GM12891 (cell line): ENCODE measurements at places on chromosomes 16 and 17.

- no peak for DNase-seq
Observed at GRCh38 chr16:74830648-74831047, 56.0 kb upstream of the FA2H start.

DNA sequence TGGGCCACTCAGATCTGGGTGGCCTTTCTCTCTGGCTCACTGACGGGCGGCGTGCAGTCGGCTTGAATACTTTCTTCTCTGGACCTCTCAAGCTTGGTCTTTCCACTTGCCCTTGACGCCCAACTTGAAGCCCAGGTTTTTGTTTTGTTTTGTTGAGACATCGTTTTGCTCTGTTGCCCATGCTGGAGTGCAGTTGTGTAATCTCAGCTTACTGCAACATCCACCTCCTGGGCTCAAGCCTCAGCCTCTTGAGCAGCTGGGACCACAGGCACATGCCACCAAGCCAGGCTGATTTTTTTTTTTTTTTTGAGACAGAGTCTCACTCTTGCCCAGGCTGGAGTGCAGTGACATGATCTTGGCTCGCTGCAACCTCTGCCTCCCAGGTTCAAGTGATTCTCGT lies 22.7 kb upstream of the KIF19 start:
- DNase-seq: no peak

GRCh38 chr17:82134101-82134500 lies 36.1 kb upstream of the FASN start:
- no peak for DNase-seq

DNA sequence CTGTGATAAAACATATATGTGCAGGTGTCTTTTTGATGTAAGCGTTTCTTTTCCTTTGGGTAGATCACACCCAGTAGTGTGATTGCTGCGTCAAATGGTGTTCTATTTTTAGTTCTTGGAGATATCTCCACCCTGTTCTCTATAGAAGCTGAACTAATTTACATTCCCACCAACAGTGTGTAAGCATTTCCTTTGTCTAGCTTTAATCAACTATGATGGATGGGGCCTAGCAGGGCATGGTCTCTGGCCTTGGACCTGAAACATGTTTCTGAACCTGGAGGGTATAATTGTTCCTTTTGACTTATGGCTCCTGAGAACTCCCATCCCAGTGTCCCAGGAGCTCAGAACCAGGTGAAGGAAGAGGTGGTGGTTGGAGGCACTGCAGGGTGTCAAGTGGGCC lies 93.9 kb downstream of the HAPSTR1 start:
- DNase-seq: no peak

GRCh38 chr17:48113201-48113676 lies 5.7 kb downstream of the SNX11 start:
- peak; percentile 36 for DNase-seq

DNA sequence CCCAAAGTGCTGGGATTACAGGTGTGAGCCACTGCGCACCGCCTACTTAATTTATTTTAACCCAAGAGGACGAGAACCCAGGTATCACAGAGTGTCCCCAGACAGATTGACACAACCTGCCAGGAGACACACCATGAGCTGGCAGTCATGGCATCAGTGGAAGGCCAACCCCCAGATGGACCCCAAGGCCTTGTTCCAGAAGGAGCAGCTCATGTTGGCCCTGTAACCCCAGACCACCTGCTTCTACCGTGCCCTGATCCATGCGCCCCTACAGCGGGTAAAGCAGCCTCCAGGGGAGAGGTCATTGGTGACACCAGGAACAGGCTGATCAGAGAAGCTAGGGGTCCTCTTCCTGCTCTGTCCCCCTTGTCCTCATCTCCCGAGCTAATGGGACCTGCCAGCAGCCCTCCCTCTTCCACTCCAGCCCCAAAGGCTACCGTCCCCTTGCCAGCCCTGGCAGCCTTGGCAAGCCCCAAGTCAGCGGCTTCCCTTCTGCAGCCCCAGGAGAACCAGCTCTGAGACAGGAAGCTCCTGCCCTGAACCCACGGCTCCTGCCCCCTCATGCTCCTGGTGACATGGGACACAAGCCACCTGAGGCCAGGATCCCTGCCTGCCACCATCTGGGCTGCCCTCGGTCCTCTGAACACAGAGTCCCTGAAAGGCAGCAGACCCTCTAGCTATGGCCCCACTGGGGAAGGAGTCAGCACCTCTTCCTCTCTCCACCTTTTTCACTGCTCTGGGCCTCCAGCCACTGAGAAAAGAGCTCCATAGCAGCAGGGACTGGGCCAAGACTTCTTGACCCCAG lies 6.3 kb downstream of the SULT1A1 start:
- DNase-seq: no peak

DNA sequence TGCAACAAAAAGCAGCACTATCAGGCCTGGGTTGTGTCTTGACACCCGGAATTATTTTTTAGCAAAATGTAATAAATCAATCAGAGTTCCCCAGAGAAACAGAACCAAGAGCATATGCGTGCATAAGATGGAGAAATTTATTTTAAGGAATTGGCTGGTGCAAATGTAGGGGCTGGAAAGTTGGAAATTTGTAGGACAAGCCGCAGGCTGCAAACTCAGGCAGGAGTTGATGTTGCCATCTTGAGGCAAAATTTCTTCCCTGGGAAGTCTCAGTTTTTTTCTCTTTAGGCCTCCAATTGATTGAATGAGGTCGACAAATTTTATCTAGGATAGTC lies 158.9 kb upstream of the FAM20A start:
- no peak for DNase-seq

DNA sequence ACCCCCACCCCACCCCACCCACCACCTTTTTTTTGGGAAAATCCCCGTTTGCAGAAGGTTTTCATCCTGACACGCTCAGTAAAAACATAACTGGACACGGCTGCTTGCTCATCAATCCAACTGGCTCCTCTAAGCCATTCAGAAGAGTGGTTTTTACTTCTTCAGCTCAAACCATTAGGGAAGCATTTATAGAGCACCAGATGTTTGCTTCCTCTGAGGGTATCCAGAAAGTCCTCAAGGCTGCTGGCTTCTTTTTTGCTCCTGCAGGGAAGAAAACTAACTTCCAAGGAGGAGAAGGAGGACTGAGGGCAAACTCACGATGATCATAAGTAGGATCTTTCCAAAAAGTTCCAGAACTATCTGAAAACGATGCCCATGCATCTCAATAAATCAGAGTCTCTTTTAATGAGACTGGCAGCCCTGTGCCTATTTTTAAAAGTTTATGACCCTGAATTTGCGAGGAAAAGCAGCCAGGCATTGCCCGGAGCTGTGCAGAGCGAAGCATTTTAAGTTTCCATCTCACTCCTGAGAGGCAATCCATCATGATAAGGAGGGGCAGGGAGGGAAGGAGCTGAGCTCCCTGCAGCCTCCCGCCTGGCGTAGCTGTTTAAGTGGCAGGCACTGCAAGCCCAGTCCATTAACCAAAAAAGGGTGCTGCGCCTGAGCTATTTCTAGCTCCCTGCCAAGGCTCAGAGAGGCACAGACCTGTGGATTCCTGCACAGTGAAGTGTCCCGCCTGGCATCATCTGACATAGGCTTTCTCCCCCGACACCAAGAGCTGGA lies 146.3 kb upstream of the FOXF1 start:
- no peak for DNase-seq

DNA sequence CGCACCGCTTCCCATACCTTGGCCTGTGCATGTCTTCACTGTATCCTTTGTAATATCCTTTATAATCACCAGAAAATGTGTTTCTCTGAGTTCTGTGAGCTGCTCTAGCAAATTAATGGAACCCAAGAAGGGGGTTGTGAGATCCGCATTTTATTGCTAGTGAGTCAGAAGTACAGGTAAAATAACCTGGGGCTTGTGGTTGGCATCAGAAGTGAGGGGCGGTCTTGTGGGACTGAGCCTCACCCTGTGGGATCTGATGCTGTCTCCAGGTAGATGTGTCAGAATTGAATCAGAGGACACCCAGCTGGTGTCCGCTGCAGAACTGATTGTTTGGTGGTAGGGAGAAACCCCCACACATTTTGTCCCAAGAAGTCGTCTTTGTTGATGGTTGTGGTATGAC lies 382.4 kb downstream of the SNX29 start:
- no peak for DNase-seq

DNA sequence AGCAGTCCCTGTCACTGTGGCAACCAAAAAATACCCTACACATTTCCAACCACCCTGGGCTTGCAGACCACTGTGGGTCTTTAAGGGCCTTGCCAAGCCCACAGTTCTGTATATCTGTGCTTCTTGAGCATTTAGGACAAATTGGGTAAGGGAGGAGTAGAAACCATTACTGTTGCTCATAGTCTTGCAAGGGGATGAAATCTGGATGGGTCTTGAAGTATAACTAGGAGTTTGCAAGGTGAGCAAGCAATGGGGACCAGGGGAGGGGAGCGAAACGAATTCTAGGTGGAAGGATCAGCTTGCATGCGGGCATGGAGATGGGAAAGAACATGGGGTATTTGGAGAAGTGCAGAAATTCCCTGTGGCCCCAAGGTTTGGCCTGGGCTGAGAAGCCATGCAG lies 202.9 kb downstream of the RAB11FIP4 start:
- DNase-seq: no peak

- DNase-seq: no peak
Observed at GRCh38 chr16:65916995-65917394, 449.5 kb upstream of the CDH5 start.

GRCh38 chr16:55765161-55765560 lies 67.7 kb downstream of the CES1 start:
- no peak for DNase-seq

DNA sequence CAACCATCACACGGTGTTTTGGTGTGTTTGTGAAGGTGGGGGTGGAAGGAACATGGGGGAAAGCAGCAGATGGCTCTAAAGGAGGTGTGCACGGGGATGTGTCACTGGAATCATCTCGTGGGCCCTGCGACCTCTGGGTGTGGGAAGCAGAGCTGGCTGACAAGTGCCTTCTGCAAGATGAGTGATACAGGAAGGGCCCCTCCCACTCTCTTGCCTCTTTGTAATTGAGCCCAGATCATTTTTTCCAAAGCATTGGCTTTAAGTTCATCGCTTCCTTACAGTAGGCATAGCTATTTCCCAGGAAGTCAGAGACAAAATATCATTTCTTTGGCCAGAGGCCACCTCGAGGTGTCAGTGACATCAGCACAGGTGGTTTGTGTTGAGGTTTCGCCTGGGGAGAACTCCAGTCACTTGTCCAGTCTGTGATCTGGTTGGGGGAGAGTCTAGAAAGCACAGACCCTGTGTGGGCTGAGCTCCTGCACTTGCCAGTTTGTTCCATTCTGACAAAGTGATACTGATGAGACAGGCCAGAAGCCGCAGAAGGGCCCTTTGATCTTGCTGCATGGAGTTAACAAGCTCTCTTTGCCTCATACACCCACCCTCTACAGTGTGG lies 20.6 kb upstream of the SNTB2 start:
- DNase-seq: no peak

GRCh38 chr17:82367724-82368524 lies 3.6 kb upstream of the UTS2R start:
- no peak for DNase-seq

DNA sequence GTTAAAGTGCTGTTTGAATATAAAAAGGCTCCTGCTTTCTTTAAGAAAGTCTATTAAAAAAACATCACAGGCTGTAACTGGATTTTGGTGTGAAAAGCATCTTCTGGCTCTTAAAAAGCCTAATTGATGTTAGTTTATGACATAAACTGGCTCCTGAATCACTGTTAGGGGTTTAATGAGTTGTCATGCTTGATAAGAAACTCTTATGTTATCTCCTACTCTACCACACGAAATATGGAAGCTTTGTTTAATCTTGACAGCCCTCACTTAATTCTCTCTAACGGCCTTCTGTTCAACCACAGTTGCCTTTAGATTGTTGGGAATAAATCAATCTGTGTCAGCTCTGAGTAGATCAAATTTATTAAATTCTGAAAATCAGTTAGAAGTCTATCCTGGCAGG lies 51.5 kb downstream of the CPPED1 start:
- no peak for DNase-seq

- DNase-seq: no peak
Observed at GRCh38 chr16:81808933-81809480, 29.9 kb downstream of the PLCG2 start.

DNA sequence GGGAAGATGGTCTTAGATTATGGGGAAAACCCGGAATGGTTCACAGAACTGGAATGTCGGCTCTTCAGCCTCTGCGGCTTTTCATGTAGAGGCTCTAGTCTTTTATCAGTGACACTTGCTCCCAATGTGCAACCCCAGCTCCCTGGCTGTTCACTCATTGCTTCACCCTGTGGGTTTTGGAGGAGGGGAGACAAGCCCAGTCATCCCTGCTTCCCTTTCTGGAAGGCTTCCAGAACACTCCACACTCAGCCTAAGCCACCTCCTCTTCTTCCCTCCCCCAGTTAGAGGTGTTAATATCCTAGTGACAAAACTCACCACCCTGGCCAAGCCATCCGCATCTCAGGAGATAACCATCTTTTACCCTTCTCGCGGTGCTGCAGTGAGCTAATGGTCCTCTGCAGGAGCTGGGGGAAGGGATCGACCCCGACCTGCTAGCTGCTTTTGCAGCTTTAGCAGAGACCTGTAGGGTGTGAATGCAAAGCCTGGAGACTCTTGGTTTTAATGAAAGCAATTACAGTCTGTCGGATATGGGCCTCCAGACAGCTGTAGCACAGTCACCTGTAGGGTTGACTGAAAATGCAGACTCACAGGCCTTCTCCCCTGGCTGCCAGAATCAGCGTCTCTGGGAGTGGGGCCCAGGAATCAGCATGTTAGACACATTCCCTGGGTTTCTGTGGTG lies 24.3 kb upstream of the LASP1NB start:
- no peak for DNase-seq

- no peak for DNase-seq
Observed at GRCh38 chr17:53646835-53647234, 175.9 kb upstream of the KIF2B start.

DNA sequence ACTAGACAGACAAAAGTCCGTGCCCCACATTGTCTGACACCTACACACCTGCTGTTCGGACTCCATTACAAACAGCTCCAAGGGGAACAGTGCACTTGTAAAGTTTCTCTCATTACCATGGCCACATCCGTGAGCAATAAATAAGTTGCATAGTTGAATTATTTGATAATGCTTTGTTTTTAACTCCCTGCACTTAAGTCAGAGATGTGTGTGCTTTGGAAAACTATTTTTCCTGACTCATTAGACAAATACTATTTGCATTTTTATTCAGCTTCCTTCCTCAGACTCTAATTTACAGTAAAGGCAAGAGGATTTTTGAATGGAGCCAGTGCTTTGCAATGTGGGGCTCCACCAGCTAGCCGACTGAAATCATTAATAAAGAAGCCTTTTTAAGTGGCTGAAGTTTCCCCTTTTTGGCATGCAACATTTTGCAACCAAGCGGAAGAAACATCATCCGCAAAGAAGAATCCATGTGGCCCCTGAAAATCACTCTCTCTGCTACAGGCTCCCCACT lies 6.5 kb upstream of the CCL2 start:
- no peak for DNase-seq
